ENCODE measurements at places on chromosomes 1 and 21.

DNA sequence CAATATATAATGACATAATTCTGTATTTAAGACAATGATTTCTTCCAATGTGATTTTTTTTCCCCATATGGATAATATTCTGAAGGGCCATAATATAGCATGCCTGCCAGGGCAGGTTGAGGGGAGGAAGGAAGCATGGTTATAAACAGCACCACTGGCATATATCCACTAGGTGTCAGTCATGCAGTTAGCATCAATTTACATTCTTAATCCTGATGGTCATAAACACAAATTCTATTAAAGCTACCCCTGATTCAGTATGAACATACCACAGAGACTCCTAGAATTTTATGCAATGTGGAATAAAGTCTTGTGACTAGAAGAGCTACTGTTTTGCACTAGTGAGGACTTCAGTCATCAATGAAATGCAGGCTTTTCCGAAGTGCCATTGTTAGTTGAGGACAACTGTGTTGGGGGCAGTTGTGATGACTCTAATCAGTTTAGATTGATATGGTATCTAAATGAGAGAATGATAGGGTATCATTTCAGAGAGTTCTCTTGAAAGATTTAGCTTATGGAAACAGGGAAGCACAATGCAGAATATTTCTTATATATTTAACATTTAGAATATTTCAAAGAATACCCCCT, 342.7 kb upstream of the NR5A2 start:
- DNase-seq = peak; percentile 63

- DNase-seq = no peak
Observed at GRCh38 chr1:68918563-68918962, 421.7 kb upstream of the DEPDC1 start.

- DNase-seq = no peak
Observed at GRCh38 chr21:44515359-44516165, 24.4 kb downstream of the KRTAP10-1 start.

DNA sequence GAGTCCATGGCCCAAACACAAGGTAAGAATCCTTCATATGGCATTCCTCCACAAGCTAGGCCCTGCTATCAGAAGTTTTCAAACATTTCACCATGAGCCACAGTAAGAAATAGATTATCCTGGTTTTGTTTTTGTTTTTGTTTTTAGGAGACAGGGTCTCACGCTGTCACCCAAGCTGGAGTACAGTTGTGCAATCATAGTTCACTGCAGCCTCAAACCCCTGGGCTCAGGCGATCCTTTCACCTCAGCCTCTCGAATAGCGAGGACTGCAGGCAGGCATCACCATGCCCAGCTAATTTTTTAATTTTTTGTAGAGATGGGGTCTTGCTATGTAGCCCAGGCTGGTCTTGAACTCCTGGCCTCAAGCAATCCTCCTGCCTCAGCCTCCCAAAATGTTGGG, 218.8 kb downstream of the TOMM20 start:
- no peak for DNase-seq

GRCh38 chr1:4034318-4034887, 134.3 kb upstream of the C1orf174 start:
- no peak for DNase-seq

- DNase-seq = no peak
Observed at GRCh38 chr1:36440646-36441045, 9.6 kb downstream of the OSCP1 start.

DNA sequence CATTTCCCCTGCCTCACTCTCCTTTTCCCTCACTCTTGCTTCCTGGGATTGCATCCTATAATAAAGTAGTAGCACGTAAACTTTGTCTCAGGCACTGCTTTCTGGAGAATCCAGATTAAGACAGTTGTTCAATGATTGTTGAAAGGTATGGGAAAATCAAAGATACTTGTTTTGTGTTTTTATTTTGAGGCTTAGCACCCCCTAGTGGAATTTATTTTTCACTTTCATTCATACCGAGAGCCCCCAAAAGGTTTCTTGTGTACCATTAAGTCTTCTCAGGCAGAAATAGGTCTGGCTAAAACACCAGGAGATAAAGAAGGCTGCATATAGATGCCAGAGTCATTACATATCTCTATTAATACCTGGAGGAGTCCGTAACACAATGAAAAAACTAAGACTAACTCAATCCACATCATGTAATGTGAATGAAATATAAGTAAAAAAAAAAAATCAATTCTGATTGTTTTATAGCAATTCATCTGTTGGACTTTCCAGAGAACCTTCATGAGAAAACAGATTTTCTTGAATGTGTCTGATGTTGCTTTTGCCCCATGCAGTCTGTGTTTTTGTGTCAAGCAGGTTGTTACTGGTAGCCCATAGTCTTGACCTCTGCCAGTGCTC, 103.5 kb downstream of the RPE65 start:
- no peak for DNase-seq

DNA sequence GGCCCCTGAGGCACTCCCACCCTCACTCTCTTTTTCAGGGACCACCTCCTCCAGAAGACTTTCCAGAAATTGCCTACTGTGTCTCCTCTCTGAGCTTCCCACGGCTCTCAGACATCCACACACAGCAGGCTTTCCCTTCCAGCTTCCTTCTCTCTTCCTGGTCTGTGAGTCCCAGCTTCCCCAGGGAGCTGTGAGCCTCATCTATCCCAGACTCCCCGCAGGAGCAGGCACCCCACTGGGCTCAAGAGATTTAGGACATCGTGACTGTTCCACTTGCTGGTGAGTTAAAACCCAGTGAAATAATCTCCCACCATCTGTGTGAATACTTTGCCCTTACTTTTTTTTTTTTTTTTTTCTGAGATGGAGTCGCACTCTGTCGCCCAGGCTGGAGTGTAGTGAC, 22.0 kb upstream of the PRELP start:
- no peak for DNase-seq

DNA sequence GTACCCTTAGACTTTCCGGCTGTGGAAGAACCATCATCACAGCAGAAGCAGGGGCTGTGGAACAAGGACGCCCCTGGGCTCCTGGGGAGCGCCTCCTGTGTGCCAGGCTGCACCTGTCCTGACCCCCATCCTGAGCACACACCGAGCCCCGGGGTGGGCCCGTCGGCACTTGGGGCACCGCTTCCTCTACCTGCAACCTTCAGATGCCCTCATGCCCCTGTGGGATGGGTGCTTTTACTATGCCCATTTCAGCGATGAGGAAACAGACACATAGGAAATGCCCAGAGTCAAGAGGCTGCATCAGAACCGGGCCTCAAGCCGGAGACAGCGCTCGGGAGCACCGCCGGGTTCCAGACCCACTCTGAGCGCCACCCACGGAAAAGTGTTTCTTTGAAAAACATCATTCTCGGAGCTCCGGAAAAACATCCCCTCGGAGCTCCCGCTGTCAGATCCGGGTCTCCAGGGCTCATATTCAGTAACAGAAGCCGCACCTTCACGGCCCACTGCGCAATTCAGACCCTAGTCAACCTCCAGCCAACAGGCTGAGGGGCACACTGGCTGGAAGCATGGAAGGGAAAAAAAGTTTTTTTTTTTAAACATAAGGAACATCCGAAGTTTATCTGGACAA, 8.0 kb downstream of the TPRG1L start:
- no peak for DNase-seq
